ENCODE measurements at places on chromosomes 1 and 21. TPM values are rescaled to one million over a fixed set of nuclear protein-coding genes. Genes with fewer than 3 reads are reported as not detected.

Gene DPM3
- 248 TPM for polyA plus RNA-seq

Gene DCST1
- 0.29 TPM for polyA plus RNA-seq

Gene RAB25
- 470 TPM for polyA plus RNA-seq

Gene NCMAP
- 0.04 TPM for polyA plus RNA-seq

Gene DCDC2B
- polyA plus RNA-seq, result 0.06 TPM

Gene BATF3
- 1.7 TPM for polyA plus RNA-seq

Gene PRMT2
- 54.7 TPM for polyA plus RNA-seq

Gene HHAT
- 1.8 TPM for polyA plus RNA-seq

Gene MCOLN2
- polyA plus RNA-seq, result 0.79 TPM

Gene ZMPSTE24
- polyA plus RNA-seq, result 14.4 TPM

Gene C1orf210
- 16.7 TPM for polyA plus RNA-seq

Gene FCRL2
- 0.04 TPM for polyA plus RNA-seq

Gene CYP4B1
- 64.5 TPM for polyA plus RNA-seq

Gene TRIM17
- 1.8 TPM for polyA plus RNA-seq

Gene TGFB2
- polyA plus RNA-seq, result 0.34 TPM

Gene PLEKHG5
- 18.5 TPM for polyA plus RNA-seq

Gene LEPR
- 2.6 TPM for polyA plus RNA-seq

Gene FBLIM1
- polyA plus RNA-seq, result 20.5 TPM

Gene S100B
- polyA plus RNA-seq, result 2.3 TPM

Gene ZBTB8B
- not detected for polyA plus RNA-seq

Gene DNASE2B
- polyA plus RNA-seq, result not detected

Gene TMEM200B
- 3.9 TPM for polyA plus RNA-seq

Gene NR5A2
- polyA plus RNA-seq, result 0.31 TPM

Gene CD101
- polyA plus RNA-seq, result 1.5 TPM

Gene ALPL
- polyA plus RNA-seq, result 2.4 TPM

Gene AHDC1
- polyA plus RNA-seq, result 58.4 TPM

Gene FAAH
- 12.1 TPM for polyA plus RNA-seq

Gene PRR9
- polyA plus RNA-seq, result not detected

Gene ELF3
- polyA plus RNA-seq, result 440 TPM

Gene ADAMTS1
- 5.2 TPM for polyA plus RNA-seq

Gene CRNN
- polyA plus RNA-seq, result 5,125 TPM

Gene SLC9A1
- polyA plus RNA-seq, result 9.1 TPM

Gene CD55
- polyA plus RNA-seq, result 118 TPM

Gene ERICH3
- polyA plus RNA-seq, result 0.02 TPM

Gene DPT
- polyA plus RNA-seq, result 4.8 TPM

Gene DIPK1A
- polyA plus RNA-seq, result 4.5 TPM

Gene EDARADD
- 2.0 TPM for polyA plus RNA-seq

Gene IGSF9
- 16.1 TPM for polyA plus RNA-seq

Gene E2F2
- polyA plus RNA-seq, result 7.4 TPM

Gene GRIK1
- polyA plus RNA-seq, result 0.02 TPM

Gene OXCT2
- polyA plus RNA-seq, result 0.25 TPM

Gene ERMAP
- polyA plus RNA-seq, result 5.8 TPM

Gene FAM177B
- 0.26 TPM for polyA plus RNA-seq

Gene IQCC
- 1.6 TPM for polyA plus RNA-seq

Measured in esophagus (tissue), 2 donors.